T-helper 17 cell (primary cell): ENCODE measurements at places on chromosomes 7 and 10.

DNA sequence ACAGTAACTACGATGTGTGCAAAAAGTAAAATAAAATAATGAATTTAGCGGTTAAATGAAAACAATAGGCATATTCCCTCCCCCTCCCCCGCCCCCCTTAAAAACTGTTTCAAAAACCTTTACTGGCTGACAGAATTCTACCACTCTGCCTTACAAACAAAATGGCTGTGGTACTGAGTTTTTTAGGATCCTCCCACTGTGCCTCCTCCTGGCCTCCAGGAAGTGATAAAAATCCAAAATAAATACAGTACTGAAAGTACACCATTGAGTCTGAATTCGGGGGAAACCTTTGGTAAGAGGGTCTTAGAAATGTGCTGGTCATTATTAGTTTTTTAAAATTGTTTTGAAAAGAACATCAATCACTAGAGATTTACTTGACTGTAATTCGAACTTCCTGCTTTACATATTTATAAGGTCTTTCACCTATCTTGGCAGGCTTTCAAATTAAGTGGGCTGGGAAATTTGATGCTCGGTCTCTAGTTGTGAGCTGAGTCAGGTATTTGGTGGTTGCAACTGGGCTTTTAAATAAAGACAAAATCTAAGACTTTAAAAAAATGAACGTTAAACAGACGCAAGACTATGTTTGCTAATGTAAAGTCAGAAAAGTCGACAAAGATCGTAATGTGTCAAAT lies 32.5 kb upstream of the EPC1 start:
- no peak for DNase-seq

- no peak for DNase-seq
Measured at GRCh38 chr10:30227481-30227880, 121.6 kb downstream of the MTPAP start.

GRCh38 chr10:32692174-32692573 lies 246.2 kb downstream of the CCDC7 start:
- DNase-seq, result no peak

GRCh38 chr7:149126662-149127266 lies 640 bp upstream of the ZNF425 start:
- peak; percentile 26 for DNase-seq

DNA sequence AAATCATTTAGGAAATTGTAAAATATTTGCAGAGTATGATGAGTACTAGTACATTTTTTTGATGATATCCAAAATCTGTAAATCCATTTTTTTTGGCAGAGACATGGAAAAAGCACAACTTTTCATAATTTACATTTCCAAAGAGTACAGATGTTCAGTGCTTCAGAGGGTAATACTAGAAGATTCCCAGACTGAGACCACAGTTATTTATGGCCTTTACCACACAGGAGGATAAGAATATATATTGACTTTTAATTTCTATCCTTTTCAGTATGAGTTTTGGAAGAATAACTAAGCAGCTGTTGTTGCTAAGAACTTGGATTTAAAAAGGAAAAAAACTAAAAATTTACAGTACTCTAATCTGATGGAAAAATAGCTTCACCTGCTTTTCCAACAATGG lies 61.9 kb downstream of the HGF start:
- DNase-seq, result no peak

GRCh38 chr10:90992462-90992861 lies 71.6 kb upstream of the ANKRD1 start:
- DNase-seq, result no peak

DNA sequence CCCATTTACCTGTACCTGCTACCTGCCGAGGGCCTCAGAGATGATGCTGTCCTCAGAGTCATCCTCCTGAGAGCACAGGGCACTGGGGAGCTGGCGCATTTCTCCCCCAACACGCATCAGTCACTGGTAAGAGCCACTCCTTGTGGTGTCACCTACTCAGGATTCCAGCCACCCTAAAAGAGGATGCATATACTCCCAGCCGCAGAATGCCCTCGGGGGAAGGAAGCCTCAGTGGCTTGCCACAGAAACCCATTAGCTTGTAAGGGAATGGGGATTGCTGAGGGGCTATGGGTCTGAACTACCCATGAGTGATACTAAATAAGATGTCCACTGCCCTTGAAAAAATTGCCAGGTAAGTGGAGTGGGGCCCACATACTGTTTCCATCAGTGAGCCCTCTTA lies 279.2 kb downstream of the WDR11 start:
- no peak for DNase-seq

GRCh38 chr10:6530211-6530840 lies 49.8 kb downstream of the PRKCQ start:
- peak; percentile 54 for DNase-seq

DNA sequence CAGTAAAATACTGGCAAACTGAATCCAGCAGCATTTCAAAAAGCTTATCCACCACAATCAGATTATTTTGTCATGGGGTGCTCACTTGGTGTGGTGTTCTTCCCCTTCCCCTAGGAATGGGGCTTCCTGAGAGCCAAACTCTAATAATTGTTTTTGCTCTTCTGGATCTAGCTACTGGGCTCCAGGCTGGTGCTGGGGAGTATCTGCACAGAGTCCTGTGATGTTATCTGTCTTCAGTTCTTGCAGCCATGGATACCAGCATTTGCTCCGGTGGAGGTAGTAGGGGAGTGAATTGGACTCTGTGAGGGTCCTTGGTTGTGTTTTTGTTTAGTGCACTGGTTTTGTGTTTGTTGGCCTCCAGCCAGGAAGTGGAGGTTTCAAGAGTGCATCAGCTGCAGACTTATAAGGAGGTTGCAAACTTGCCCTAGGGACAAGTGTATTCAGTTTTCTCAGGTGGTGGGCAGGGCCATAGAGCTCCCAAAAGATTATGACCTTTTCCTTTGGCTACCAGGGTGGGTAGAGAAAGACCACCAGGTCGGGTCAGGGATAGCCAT lies 308.5 kb upstream of the MAGI2 start:
- DNase-seq, result no peak

GRCh38 chr7:110921595-110922151 lies 169.3 kb upstream of the LRRN3 start:
- DNase-seq, result no peak

GRCh38 chr7:152893801-152894294 lies 134.3 kb downstream of the ACTR3B start:
- no peak for DNase-seq

- DNase-seq, result no peak
Measured at GRCh38 chr7:156703773-156704482, 63.4 kb downstream of the RNF32 start.

DNA sequence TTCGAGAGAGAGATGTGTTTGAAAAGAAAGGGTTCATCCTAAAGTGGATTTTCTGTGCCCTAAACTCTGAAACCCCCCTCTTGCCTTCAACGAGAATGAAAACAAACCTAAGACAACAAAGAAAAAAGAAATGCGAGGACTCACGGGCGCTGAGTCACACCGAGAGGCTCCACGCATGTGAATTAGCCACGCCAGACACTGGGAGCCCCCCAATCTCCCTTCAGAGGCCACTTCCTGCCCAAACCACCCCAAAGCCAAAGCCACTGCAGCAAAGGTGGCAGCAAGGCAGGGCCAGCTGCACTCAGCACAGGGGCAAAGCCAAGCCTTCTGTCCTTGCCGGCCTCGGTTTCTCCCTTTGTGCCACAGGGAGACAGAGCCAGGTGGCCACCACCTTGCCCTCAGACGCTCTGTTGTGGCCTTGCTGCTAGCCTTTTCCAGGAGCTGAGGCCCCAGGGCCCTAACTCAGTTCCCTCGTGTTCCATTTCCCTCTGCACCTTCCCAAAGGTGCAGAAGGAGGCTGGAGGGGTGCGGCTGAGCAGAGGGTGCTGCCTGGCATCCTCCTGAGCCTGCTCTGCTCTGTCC lies 93.3 kb downstream of the FAM53B start:
- peak; percentile 37 for DNase-seq

DNA sequence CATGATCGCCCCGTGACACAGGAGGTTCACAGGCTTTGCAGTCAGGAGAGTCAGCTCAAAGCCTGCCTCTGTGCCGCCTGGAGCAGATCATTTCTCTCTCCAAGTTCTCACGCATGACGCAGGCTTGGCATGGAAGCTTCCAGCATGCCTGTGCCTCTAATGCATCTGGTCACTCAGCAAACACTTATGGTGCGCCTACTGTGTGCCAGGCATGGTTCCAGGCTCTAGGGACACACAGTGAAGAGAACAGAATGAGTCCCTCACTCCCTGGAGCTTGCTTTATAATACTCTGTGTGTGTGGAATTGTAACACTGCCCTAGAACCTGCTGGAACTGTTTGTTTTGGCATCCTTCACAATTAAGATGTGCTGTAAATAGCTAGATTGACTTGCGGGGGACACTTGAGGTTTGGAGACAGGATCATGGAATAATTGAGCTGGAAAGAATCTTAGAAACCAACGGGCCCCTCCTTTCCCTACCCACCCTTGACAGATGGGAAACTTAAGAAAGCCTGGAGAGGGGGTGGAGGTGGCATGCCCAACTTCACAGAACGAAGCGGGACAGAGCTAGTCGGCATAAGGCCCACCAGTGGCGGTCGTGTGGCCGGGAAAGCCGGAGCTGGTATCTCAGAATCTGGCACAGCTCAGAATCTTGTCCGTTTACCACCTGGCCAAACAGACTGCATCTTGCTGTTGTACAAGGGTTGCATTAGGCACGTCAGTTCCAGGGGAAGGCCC lies 4.6 kb upstream of the MYH16 start:
- DNase-seq, result no peak

GRCh38 chr7:24587853-24588252 lies 14.6 kb downstream of the PALS2 start:
- no peak for DNase-seq

- DNase-seq, result no peak
Measured at GRCh38 chr7:36441344-36442022, 51.8 kb downstream of the ANLN start.

DNA sequence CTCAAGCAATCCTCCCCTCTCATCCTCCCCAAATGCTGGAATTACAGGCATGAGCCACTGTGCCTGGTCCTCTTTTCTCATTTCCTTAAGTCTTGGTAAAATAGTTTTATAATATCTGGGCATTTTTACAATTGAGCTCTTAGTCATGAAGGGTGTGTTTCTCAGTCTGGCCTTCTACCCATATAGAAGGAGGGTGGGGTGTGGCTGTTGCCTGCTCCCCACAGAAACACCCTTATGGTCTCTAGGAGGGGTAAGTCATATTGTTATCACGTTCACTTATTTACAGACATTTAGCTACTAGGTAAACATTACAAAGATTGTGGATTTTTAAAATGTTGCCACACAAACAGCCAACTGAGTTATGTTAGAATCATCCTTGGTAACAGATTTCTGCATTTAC lies 6.7 kb upstream of the OTUD1 start:
- no peak for DNase-seq

DNA sequence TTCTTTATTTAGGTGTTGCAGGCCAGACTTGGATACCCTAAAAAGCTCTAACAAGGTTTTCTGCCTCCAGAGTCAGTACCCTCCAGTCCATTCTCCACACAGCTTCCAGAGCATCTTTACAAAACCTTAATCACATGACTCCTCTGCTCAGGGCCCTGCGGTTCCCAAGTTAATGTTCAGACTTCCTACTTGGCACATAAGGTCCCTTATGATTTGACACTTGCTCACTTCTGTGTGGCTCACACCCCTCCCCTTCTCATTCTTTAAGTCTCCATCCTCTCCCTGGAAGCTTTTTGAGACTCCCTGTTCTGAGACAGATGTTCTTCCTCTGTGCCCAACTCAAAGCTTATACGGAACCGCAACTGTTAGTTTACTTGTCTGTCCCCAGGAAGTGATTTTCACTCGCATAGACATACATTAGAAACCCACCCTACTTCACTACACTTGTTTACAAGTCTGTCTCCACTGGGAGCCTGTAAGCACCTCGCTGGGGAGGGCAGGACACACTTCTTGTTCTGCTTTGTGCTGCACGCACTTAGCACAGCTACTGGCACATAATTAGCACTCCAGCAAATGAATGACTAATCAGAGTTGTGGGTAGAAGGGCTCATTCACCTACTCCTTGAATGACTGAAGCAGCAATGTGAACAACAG lies 154.3 kb upstream of the LAMB4 start:
- no peak for DNase-seq

DNA sequence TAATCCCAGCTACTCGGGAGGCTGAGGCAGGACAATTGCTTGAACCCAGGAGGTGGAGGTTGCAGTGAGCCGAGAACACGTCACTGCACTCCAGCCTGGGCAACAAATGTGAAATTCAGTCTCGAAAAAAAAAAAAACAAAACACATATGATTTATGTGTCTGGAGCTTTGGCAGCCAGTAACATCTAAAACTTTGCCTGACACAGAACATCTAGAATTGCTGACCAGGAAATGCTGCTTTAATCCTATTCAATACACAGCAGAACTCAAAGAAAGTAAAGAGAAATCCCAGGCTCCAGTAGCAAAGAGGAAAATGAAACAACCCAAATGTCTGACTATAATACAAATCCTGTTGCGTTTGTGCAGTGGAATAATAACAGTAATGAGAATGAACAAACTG lies 4.5 kb upstream of the CCDC6 start:
- no peak for DNase-seq

GRCh38 chr10:63391812-63392211 lies 74.0 kb downstream of the JMJD1C start:
- DNase-seq, result no peak

DNA sequence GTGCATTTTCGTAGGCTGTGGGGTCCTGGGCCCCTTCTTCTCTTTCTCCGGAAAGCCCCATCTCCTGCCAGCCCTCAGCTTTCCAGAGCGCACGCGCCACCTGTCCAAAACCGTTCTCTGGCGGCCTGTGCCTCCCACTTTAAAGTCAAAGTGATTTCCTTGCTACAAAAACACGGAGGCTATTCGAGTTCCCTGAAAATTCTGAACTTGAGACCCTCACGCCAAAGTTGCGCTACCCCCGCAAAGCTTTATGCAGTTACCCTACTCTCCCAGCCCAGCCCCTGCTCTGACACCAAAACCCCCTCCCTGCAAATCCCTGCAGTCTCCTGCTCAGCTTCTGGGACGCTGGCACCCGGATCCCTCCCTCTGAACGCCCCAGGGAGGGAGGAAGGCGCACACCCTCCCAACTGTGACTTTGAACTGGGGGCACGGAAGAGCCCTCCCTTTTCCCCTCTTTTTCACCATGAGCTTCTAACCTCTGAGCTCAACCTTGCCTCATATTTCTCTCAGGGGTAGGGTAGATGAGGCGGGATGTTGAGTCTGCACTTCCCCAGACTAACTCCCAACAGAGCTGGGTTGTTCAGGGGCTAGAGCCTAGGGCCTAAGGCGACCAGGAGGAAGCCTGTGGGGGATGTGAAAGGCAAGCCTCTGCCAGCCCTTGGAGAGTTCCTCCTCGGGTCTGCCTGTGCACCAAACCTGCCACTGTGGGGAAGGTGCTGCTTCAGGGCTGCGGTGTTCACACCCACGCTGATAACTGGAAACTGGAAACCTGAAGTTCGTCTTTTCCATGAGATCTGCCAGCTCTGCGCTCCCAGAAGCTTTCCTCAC lies 2.7 kb upstream of the PAX4 start:
- no peak for DNase-seq

- no peak for DNase-seq
Measured at GRCh38 chr10:12699258-12699700, 302.2 kb downstream of the CCDC3 start.

- DNase-seq, result no peak
Measured at GRCh38 chr10:1408651-1409367, 328.5 kb downstream of the ADARB2 start.

- DNase-seq, result no peak
Measured at GRCh38 chr7:53272081-53272480, 236.6 kb downstream of the POM121L12 start.

- no peak for DNase-seq
Measured at GRCh38 chr10:96038476-96039387, 4.7 kb upstream of the CCNJ start.

- no peak for DNase-seq
Measured at GRCh38 chr7:55595511-55595910, 23.2 kb upstream of the VOPP1 start.

GRCh38 chr10:26810435-26811026 lies 50.2 kb downstream of the ABI1 start:
- DNase-seq, result no peak
